ENCODE measurements at places on chromosomes 13 and 19.

GRCh38 chr13:106109391-106109791 lies 426.1 kb downstream of the EFNB2 start:
- no peak for DNase-seq

GRCh38 chr13:32956595-32956933 lies 59.7 kb upstream of the KL start:
- DNase-seq: no peak

DNA sequence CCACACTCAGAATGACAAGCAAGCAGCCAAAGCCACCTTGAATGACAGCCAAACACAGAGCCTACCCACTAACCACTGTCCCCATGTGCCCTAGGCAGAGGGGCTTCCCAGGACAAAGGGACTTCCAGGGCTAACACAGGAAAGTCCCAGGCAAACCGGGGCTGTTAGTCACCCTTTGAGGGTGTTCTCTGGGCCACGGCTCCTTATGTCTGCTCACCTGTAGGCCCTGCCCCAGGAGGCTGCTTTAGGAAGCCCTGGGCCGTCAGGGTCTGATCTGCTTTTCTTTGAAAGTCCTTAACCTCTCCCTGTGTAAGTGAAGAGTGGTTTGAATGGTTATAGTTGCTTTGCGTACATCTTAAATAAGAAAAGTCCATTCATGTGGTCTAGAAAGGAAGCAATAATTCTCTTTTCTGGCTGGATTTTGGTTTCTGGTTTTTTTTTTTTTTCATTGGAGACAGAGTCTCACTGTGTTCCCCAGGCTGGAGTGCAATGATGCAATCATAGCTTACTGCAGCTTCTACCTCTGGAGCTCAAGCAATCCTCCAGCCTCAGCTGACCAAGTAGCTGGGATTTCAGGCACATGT lies 161.4 kb downstream of the EFNB2 start:
- DNase-seq: no peak

GRCh38 chr13:75251188-75251587 lies 230.8 kb downstream of the TBC1D4 start:
- no peak for DNase-seq

- DNase-seq: no peak
Observed at GRCh38 chr13:94829185-94829836, 117.0 kb upstream of the SOX21 start.

DNA sequence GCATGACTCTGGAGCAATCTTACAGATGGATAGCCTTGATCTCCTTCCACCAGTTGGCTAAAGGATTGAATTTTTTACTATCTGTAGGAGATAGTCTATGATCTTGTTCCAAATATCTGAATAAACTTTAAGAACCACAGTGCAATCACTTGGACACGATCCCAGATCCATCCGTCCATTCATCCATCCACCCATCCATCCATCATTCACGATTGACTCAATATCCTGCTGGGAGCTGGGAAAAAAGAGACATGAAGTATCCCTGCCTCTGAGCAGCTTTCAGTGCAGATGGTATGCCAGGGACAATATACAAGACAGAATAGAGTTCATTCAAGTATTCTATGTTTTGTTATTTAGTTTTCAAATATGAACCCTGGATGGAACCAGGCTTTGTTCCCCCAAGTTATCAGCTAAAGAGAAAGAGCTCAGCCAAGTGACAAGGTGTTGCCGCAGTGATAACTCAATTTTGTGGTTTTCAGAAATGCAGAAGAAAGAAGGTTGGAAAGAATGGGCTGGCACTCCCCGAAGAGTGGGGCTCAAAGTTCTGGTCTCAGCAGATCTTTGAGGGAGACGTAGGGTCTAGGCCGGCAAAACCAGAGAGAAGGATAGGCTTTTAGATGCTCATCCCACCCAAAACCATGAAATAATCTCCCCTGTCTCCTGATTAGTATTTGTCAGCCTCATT lies 66.3 kb downstream of the IRS2 start:
- DNase-seq: no peak

GRCh38 chr13:27336014-27336673 lies 65.5 kb downstream of the RASL11A start:
- DNase-seq: no peak

DNA sequence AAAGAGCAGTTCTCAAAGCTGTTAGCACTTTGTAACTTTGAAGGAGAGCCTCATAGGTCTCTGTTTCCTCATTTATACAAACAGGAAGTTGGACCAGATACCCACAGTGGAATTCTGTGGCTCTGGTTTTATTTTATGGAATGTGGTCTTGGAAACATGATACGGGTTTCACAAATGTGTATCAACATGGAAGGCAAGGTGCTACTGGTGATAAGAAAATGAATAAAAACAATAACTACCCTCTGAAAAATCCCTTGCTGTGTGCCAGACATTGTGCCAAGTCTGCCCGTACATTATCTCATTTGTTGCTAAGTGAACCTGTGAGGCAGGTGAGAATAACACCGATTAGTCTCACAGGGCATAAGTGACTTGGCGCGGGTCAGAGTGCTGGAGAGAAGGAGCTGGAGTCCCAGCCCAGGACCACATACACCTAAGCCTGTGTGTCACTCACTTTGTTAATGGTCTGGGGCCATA lies 45.0 kb upstream of the RNF113B start:
- no peak for DNase-seq

- DNase-seq: no peak
Observed at GRCh38 chr13:41608839-41609177, 151.5 kb downstream of the RGCC start.
